Kidney tubule cell (primary cell): ENCODE measurements at places on chromosomes 7 and 10.

GRCh38 chr7:30083334-30083733, 51.5 kb upstream of the MTURN start:
- DNase-seq: no peak

- DNase-seq: no peak
Measured at GRCh38 chr7:20442951-20443350, 112.3 kb downstream of the ITGB8 start.

DNA sequence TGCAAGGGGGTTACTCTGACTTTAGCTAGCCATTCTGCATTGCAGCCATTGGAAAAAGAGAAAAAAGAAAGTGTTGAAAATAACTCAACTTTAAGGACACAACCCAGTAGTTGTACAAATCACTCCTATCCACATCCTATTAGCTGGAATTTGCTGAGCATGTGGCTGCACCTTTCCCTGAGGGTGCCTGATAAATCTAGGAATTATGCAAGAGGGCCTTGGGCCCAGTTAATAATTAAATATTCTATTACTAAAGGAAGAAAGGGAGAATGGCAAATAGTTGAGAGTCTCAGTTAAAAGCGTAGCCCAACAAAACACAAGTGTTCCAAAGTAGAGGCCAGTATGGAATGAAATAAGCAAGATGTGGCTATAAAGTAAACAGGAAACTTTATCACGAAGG, 200.9 kb upstream of the CNTNAP2 start:
- DNase-seq: peak; percentile 80

GRCh38 chr7:92296880-92297445, 51.2 kb downstream of the ANKIB1 start:
- no peak for DNase-seq

DNA sequence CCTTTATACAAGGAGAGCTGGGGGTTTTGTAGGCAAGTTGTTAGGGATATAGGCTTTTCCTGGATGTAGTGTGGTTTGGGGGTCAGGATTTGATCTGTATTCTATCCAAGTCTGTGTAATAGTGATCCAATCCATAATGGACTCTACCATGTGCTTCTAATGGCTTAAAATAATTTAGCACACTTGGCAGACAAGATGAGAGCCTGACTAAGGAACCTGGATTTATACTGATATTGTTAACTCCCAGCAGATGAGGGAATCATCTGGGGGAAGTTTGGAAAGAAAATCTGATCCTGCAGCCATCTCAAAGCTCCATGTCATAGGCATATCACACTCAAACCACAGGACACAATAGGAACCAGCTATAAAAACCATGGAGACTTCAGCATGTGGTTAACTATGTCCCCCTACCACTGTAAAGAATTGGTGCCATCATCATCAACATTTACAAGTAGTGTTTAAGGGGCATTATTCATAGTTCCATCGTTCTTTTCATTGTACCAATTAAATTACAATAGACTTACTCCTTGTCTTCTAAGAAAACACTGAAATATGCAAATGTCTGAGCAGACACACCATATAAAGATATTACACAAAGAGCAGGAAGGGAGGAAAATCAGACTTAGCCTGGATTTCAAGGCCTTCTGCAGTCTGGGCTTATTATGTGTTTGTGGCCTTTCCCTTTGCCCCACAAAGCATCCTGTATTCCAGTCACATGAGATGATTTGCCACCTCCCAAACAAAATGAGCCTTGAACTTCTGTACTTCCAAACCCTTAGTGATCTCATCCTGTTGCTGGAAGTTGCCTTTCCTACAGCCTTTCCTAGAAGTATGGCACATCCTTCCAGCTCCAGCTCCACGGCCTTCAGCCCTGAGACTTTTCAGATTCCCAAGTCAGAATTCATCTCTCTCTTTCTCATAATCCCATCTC, 22.5 kb upstream of the HPS1 start:
- DNase-seq: no peak

GRCh38 chr7:101165958-101166647, 734 bp upstream of the VGF start:
- no peak for DNase-seq

DNA sequence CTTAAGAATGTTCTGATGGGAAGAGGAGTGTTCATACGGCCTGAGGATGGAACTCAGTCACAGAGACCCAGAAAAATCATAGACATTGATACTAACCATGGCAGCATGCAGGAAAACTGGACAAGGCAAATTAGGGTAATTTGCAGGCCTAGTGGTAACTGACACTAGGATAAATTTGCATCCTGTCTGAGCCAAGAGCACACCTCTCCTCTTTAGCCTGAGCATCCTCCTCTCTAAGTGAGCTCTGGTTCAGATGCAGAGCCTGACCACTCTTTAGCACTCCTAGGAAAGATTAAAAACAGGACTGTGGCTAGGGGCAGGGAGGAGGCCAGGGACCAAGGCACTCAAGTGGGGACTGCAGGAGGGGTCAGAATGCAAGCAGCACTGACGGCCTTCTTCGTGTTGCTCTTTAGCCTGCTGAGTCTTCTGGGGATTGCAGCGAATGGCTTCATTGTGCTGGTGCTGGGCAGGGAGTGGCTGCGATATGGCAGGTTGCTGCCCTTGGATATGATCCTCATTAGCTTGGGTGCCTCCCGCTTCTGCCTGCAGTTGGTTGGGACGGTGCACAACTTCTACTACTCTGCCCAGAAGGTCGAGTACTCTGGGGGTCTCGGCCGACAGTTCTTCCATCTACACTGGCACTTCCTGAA, at the start of gene TAS2R41:
Gene TAS2R41 (plus strand): TSS at position 373 of the 650 bp plus-strand sequence. CDS start 0 bp downstream, at position 373.
- DNase-seq: no peak

GRCh38 chr10:21490711-21491105, 34.8 kb downstream of the SKIDA1 start:
- no peak for DNase-seq

DNA sequence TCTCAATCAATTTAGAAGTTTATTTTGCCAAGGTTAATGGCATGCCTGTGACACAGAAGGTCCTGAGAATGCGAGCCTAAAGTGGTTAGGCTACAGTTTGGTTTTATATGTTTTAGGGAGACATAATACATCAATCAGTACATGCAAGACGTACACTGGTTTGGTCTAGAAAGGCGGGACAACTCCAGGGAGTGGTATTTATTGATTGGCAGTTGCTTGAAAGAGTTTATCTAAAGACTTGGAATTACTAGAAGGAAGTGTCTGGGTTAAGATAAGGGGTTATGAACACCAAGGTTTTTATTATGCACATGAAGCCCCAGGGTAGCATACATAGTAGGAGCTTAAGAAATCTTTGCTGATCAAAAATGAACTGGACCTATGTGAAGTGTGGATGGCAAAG, 21.5 kb downstream of the NPVF start:
- no peak for DNase-seq

GRCh38 chr7:128928159-128928813, 9.4 kb upstream of the IRF5 start:
- DNase-seq: no peak

- DNase-seq: no peak
Measured at GRCh38 chr7:119596651-119597050, 676.3 kb upstream of the KCND2 start.

- DNase-seq: no peak
Measured at GRCh38 chr7:118511146-118511545, 286.6 kb downstream of the ANKRD7 start.

- peak; percentile 9 for DNase-seq
Measured at GRCh38 chr7:108045154-108045553, 42.2 kb upstream of the LAMB1 start.

DNA sequence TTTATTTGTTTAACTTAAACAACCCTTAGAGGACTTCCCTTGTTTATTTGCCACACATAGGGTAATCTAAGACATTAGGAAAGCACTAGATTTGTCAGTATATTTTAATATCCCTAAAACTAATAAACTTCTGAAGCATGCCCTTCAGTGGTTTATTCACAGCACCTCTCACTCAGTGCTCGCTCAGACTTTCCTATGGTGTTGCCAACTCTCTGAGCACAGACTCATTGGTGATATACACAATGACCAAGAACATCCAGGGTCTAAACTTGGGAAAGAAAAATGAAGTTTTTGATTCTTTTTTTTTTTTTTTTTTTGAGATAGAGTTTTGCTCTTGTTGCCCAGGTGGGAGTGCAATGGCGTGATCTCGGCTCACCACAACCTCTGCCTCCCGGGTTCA, 82.2 kb downstream of the RAB11FIP2 start:
- DNase-seq: no peak

DNA sequence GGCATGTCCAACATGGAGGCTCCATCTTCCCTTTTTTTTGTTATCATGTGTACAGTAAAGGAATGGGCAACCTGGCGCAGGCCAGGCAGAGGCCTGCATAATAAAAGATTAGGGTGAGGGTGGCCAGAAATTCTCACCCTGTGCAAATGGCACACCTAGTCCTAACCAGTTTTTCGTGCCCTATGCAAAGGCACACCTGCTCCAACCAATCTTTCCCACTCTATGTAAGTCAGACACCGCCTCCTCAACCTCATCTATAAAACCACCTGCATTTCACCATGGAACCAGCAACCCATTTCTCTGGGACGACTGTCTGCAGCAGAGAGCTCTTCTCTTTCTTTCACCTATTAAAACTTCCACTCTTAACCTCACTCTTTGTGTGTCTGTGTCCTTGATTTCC, 16.1 kb downstream of the TBATA start:
- DNase-seq: no peak

GRCh38 chr10:126062131-126063032, 166.0 kb downstream of the FANK1 start:
- DNase-seq: peak; percentile 100

DNA sequence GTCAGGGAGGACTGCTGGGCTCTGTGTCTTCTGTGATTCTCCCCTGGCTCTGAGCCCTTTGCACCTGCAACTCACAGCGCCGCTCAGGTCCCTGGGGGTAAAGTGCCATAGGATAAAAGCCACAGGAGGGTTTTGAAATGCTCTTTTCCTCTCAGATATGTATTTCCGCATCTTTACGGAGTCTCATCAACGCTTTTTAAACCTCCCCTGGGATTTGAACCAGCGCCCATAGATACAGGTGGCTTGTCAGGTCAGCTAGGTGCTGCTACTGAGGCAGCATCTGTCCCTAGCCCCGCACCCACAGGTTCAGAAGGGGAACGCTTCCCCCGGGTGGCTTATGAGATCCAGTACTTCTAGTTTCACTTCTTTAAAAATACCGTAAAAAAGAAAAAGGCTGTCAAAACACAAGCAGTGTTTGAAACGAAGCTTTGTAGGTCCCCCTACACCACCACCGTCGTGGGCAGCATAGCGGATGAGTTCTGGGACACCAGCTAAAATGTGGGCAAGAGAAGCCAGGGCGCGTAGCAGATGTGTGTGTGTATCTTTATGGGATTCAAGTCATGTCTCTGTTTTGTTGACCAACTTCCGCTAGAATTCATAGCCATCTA, 173.5 kb downstream of the CUX1 start:
- DNase-seq: no peak

- peak; percentile 82 for DNase-seq
Measured at GRCh38 chr10:20466731-20467130, 430.4 kb downstream of the NEBL start.

DNA sequence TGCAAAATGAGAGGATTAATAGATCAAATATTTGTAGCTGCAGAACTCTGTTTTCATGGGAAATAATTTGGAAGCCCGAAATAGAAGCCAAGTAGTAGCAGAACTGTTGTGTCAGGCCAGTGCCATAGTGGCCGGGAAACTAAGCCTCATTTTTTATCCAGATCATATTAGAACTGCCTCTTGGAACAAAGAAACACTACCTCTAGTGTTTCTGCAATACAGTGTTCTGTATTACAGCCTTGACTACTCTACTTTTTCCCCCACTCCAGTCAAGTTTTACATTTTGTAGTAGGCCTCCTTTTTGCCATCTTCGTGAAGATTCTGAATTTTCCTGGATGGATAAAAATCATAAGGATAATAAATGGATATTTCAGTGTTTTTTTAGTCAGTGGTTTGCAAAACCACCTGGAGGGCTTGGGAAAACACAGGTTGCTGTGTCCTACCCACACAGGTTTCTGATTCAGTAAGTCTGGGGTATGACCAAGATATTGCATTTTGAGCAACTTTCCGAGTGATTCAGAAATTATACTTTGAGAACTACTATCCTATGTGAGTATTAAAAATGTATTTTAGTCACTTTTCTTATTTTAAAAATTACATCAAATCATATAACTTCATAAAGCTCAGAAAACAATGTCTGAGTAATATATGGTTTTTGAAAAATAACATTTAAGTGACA, 326.2 kb upstream of the KAT6B start:
- no peak for DNase-seq

DNA sequence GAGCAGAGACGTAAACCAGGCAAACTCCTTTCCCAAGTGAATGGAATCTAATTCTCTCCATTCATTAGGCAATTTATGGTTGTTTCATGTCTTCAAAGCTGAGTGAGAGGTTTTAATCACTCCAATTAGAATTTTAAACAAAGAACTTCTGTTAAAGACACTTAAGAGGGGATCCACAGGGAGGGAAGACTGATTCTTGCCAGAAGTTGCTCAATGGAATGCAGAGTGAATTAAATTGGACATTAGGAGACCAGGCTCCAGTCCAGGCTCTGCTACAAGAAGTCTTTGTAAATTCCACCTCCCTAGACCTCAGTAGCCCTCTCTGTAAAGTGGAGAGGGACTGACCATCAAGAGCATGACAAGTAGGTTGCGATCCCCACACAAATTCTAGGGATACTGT, 130.7 kb upstream of the TMEM72 start:
- DNase-seq: no peak

- DNase-seq: peak; percentile 81
Measured at GRCh38 chr10:119680050-119680449, 28.9 kb downstream of the BAG3 start.

DNA sequence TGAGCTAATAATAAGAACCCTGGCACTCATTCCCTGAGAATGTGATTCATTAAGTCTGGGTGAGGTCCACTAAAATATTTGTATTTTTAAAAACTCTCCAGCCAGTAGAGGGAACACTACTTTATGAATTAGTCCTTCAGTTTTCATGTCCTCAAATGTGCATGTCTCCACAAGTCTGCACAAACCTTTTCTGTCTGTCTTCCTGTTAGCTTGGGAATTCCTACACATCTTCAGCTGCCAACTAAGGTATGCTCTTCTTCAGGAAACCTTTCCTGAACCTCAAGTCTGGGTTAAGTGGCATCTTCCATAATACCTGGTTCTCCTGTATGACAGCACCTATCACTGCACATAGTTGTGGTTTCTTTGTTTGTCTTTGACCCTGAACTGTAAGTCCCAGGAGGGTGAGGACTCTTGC, 119.6 kb upstream of the MKX start:
- peak; percentile 77 for DNase-seq

DNA sequence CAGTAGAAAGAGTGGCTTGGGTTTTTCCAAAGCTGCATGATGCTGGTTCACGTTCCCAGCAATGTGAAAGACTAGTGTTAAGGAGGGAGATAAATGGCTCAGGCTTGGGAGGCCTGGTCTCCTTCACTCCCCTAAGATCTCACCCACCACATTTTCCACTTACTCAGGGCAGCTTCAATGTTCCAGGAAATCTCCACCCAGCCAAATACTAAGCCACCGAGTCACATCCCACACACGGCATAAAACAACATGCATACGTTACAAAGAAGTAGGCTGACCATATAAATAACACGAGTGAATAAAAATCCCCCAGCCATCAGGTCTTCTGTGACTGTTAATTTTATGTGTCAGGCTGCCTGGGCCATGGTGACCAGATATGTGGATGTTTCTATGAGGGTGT, 303.5 kb downstream of the SFMBT2 start:
- peak; percentile 38 for DNase-seq
